CD8-positive, alpha-beta T cell (primary cell): ENCODE measurements at places on chromosomes 4 and X. TPM values are rescaled to one million over a fixed set of nuclear protein-coding genes. Genes with fewer than 3 reads are reported as not detected.

Gene SPANXN3
- total RNA-seq = not detected

Gene TEC
- total RNA-seq = 1.4 TPM

Gene CXCL6
- total RNA-seq = not detected

Gene ADH7
- total RNA-seq = not detected

Gene PCDH7
- total RNA-seq = not detected

Gene PRPS2
- 13.4 TPM for total RNA-seq

Gene BEND2
- not detected for total RNA-seq

Gene ZNF157
- total RNA-seq = 0.56 TPM

Gene SEPSECS
- total RNA-seq = 13.4 TPM

Gene FGA
- total RNA-seq = not detected

Gene ANK2
- total RNA-seq = not detected

Gene BEX2
- total RNA-seq = 59.3 TPM

Gene DCAF8L2
- total RNA-seq = not detected

Gene SCLT1
- total RNA-seq = 19.8 TPM

Gene AKAP14
- not detected for total RNA-seq

Gene HEPH
- total RNA-seq = not detected

Gene PLAC8
- total RNA-seq = 234 TPM

Gene PABPC1L2A
- not detected for total RNA-seq

Gene HPGDS
- not detected for total RNA-seq
